ENCODE measurements at places on chromosomes 2 and 18.

GRCh38 chr2:22055784-22056620 is 932.2 kb downstream of the TDRD15 start:
- DNase-seq = no peak

- peak; percentile 9 for DNase-seq
These were observed 298.4 kb downstream of the LPIN1 start for GRCh38 chr2:12044857-12045256.

DNA sequence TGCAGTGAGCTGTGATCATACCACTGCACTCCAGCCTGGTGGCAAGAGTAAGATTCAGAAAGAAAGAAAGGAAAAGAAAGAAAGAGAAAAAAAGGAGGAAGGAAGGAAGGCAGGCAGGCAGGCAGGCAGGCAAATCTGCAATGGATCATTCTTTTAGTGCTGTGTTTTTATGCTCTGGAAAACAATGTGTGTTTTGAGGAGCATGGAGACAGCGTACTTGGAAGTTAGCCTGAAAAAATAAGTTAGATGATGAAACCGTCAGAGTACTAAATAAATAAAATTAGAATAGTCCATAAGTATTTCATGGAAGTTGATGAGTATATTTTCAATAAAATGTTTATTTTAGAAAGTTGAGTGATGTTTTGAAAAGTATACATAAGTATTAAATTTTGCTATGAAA is 366.4 kb upstream of the CDH20 start:
- no peak for DNase-seq

DNA sequence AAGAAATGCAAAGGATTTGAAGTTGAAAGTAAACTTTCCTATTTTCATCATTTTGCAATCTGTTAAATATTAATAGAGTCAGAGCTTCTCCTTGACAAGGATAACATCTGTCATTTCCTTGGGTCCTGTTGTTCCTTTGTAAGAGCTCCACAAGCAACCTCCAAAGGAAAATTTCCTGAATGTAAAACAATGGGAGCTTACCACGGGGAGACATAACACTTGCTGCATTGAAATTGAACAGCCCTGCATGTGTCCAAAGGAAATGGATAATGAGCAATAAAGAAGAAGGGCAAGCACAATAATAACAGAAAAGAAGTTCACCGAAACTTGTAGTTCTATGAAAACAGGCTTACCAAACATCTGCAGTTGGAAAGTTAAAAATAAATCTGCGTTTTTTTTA is 42.0 kb upstream of the SCG2 start:
- DNase-seq = no peak

DNA sequence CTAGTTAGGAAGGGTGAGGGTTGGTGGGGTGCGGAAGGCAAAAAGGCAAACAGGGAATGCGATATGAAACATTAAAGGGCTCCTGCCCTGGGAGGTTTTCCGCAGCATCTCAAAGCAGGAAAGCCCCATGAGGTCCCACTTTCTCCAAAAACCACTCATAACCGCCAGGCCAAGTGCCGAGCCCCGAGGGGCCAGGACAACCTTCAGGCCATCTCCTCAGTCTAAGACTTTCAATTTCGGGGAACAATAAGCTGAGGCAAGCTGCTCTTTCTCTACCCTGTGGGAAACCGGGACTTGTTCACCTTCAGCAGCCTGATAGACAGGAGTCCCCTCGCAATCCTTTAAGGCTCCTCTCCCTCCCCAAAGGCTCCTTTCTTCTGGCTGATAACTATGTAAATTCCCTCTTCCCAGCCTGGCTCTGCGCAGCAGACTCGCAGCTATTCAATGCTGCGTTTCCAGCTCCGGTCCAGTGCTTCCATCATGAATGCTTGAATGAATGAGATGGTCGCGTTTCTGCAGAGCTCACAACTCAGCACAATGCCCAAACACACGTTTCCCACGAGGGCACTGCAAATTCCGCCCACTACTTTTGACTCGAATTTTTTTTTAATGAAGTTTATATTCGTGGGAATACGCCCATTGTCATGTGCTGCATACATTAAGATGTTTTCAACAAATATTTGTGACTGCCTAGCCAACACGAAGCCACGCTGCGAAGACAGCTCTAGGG is 1.4 kb downstream of the LAMA1 start:
- no peak for DNase-seq

Data from stimulated activated CD4-positive, alpha-beta T cell treated with anti-CD3 and anti-CD28 coated beads, TNF-alpha, amount 100 ng/mL, for 24 hours (primary cell).